ENCODE measurements at places on chromosomes 7 and 10.
A peak's percentile ranks its signal among the peaks of the same experiment; 100 is the strongest.

GRCh38 chr10:19046679-19047078 is 1.9 kb upstream of the MALRD1 start:
- no peak for DNase-seq

DNA sequence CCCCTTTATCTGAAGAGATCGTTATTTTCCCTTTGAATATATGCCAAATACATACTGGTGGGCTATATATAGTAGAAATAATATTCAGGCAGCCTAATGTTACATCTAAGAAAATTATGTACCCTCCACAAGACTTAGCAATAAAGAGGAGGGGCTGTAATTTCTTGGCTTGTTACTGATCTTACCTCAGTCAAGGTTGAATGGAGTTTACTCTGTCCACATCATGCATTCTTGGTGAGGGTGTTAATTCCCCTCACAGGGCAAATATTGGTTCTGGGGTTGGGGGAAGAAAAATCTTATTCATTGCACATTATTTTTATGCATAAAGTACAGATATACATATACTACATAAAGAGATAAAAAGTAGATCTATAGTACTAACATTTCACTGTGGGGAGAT is 145.8 kb upstream of the ANK3 start:
- DNase-seq, result no peak

GRCh38 chr10:113470372-113471240 is 82.2 kb upstream of the HABP2 start:
- DNase-seq, result no peak

- DNase-seq, result peak; percentile 97
These were observed 20.5 kb upstream of the COL1A2 start for GRCh38 chr7:94374231-94374630.

GRCh38 chr7:53603461-53603860 is 568.0 kb downstream of the POM121L12 start:
- no peak for DNase-seq

GRCh38 chr7:142248-142941 is 50.0 kb upstream of the FAM20C start:
- DNase-seq, result no peak

DNA sequence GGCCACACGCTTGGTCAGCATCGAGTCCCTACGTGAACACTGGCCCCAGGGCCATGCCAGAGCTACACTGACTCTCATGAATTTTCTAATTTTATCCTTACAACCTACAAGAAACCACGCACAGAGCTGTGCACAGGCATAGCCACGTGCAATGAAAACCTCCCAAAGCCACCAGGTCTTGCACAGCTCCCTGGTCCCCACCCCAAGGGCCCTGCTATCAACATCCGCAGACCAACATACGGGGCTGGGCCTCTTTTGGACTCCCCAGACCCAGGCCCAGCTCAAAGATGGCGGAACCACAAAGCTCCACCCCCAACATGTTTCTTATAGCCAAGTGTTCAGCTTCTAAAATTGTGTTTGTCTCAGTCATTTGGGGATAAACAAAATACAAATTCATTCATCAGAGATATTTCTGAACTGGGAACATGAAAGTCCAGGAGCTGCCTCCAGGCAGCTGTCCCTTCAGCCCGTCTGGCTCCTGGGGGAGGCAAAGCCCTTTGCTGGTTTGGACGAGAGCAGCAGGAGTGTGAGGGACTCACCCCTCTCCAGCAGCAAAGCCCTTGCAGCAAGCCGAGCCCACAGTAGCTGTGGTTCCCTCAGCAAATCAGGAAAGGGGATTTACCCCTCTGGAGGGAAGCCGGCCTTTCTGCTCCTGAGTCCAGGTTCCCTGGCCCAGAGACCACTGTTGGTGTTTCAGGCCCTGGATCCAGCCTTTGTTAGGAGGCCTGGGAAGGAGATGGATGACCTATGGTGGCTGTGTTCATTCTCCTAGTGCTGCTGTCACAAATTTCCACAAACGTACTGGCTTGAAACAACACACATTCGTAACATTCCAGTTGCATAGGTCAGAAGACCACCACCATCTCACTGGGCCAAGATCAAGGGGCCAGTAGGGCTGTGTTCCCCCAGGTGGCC is 75.1 kb downstream of the OAT start:
- no peak for DNase-seq

- no peak for DNase-seq
These were observed 28.7 kb downstream of the PUS7 start for GRCh38 chr7:105493196-105493922.

- no peak for DNase-seq
These were observed 25.3 kb upstream of the PPIF start for GRCh38 chr10:79321951-79322350.

DNA sequence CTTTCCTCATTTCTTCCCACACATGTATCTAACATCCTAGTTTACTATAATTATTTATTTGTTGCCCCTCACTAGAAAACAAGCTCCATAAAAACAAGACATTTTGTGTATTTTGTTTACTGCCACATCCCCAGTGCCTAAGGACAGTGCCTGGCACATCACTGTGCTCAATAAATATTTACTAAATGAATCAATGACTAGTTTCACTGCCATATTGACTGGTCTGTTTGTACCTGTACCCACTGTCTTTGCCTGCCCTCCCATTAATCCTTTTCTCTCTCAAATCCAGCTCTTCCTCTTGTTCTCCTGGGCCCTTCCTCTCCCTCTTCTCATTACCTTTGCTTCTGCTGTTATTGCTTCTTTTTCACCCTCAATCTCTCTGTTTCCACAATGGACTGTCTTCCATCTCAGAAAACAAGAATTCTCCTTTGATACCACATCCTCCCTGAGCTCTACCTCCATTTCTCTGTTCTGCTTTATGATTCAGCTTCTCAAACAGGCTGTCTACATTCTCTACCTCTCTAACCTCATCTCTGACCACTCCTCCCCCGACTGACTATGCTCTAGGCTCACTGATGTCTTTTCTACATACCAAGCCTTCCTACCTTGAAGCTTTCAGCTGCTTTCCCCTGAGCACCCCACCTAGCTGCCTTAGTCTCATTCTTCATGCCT is 8.3 kb upstream of the FAM133B start:
- no peak for DNase-seq

Measured in adipocyte (in vitro differentiated cells).